ENCODE measurements at places on chromosomes 2 and 18.

GRCh38 chr2:145599756-145600155 is 1079.8 kb upstream of the ZEB2 start:
- DNase-seq = no peak

GRCh38 chr2:209721497-209721896 is 50.1 kb upstream of the UNC80 start:
- DNase-seq = no peak

DNA sequence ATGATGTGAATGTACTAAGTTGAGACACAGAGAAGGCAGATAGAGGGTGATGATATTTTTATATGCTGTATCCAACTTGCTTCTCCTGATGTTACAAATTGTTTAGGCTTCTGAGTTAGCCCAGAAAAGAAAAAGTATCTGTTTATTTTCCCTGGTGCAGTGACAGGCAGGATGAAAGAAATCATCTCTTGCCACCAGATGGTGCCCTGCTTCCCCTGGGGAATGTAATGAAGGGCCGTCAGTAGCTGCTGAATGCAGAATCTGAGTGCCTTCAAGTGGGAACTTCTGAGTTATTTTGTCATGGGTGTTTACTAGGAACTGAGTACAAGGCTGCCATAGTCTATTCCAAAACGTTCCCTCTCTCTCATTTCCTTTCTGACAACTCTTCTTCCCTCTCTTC is 525.6 kb downstream of the MBD2 start:
- DNase-seq = no peak

DNA sequence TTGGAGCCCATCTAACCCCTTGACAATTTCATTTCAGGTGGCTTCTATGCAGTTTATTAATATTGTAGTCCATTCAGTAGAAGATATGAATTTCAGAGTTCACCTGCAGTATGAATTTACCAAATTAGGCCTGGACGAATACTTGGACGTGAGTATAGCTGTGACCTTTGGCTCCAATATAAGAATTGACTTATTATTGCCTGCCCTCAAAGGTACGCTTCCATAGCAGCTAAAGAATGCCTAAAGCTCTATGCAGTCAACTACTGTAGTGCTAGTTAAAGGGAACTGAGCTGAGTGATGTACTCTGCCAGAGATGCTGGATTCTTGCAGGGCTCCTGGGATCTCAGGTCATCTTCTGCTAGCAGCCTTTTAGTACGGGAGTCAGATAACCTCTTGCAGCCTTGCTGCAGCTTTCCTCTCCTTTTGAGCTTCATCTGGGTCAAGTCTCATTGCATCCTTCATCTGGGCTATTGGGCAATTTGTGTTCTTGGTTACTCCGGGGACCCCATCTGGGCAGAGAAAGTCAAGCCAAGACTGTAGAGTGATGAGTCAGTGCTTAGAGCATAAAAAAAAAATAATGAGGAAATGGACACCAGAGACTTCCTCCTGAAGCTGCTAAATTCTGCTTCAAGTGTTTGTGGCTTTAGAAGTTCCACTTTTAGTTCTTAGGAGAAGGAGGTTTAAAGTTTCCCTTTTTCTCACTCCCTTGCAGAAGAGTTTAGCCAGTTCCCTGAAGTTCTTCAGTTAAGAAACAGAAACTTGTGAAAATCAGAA is 105.6 kb downstream of the PRPF40A start:
- DNase-seq = peak; percentile 55

DNA sequence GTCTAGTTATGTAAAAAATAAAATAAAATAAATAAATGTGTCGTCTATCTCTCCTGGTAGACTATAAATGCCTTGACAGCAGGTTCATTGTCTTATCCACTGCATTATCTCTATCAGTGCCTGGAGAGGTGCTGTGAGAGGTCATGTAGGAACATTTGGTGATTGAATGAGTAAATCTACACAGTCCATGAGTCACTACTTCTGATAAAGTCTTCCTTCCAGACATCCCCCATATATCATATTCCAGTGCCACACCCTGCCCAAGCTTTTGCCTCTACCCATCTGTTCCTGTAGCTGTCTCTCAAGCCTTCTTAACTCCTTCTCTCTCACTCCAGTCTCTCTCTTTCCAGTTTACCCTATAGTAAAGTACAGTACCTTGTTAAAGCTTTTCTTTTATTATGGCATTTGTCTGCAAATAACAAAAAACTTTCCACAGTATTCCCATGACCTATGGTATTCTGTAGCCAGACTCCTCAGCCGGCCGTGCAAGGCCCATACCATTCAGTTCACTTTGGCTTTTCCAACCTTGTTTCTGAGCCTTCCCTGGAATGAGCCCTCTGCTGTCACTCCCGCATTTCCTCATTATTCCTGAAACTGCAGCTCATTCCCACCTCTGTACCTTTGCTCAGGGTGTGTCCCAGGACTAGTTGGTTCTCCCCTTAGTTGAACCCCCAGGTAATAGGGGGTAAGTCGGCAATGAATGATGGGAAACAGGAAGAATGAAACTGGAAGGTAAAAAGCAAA is 37.5 kb downstream of the ANXA4 start:
- DNase-seq = no peak

GRCh38 chr18:34880882-34881834 is 160.1 kb upstream of the MAPRE2 start:
- no peak for DNase-seq

GRCh38 chr2:228387776-228388175 is 206.3 kb upstream of the SPHKAP start:
- DNase-seq = no peak

DNA sequence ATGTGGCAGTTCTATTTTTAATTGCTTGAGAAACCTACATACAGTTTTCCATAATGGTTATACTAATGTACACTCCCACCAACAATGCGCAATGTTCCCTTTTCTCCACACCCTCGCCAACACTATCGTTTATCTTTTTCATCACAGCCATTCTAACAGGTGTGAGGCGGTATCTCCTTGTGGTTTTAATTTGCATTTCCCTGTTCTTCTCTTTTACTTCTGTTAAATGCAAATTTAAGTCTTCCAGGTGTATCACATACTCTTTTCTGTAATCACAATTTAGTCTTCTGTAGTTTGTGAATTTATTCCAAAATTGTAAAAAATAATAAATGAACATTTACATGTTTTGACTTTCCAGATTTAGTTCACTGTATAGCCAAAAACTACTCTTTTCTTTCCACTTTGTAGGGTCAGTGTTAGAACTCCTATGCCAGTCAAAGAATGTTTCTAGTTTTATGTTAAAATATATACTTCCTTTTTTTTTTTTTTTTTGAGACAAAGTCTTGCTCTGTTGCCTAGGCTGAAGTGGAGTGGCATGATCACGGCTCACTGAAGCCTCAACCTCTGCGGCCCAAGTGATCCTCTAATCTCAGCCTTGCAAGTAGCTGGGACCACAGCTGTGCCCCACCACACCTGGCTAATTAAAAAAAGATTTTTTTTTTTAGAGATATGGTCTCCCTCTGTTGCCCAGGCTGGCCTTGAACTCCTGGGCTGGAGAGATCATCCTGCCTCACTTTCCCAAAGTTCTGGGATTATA is 15.4 kb upstream of the ACYP2 start:
- no peak for DNase-seq

GRCh38 chr2:239920693-239921365 is 104.3 kb downstream of the NDUFA10 start:
- no peak for DNase-seq

- no peak for DNase-seq
Observed at GRCh38 chr2:110829413-110830146, 97.2 kb downstream of the ACOXL start.

- no peak for DNase-seq
Observed at GRCh38 chr2:14540015-14540414, 92.5 kb upstream of the LRATD1 start.

- no peak for DNase-seq
Observed at GRCh38 chr2:55120634-55121359, 70.5 kb upstream of the RTN4 start.

All from GOT3 (cell line).